ENCODE measurements at places on chromosomes 16 and 17. TPM values are rescaled to one million over a fixed set of nuclear protein-coding genes. Genes with fewer than 3 reads are reported as not detected.

DNA sequence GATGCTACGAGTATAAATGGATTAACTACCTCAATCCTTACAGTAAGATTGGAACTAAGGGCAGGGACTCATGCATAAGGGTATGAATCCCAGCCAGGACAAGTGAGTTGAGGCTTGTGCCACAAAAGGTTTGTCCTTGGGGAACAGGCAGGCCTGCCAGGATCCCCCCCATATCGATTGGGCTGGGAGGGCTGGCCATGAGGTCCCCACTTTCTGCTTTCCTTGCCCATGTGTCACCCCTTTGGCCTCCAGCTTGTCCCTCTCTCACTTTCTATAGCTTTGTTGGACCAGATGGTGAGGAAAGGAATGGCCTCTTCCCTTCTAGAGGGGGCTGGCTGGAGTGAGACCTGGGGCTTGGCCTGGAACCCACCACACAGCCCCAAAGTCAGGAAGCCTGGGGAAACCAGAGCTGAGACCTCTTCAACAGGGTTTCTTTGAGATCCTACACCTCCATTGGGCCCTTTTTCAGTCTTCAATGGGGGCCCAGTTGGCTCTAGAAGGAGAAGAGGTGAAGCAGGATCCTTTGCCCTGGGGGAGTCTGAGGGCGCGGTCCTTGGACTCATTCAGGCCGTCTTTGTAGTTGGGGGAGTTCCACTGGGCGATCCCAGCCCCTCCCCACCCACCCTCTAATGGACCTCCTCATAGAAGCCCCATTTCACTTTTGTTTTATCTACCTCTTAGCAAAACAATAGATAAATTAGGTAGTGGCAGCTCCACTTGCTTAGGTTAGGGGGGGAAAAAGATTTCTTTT is 57.3 kb downstream of the IGF2BP1 start:
- no peak for DNase-seq

DNA sequence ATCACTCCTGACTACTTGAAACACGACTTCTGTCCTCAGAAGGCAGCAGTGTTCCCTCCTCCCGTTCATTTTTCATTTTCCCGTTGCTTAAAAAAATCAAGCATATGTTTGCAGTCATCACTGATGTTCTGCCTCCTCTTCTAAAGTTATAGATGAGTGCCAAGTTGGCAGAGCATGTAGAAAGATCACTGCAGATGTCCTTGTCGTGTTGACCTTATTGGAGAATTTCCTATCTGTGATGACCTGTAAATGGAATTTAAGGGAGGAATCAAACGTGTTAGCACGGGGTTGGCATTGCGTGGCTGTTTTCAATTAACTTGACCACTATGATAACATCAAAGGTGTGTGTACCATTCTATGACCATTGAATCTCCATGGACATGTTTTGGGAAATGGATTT is 396.7 kb downstream of the WWOX start:
- DNase-seq = no peak

DNA sequence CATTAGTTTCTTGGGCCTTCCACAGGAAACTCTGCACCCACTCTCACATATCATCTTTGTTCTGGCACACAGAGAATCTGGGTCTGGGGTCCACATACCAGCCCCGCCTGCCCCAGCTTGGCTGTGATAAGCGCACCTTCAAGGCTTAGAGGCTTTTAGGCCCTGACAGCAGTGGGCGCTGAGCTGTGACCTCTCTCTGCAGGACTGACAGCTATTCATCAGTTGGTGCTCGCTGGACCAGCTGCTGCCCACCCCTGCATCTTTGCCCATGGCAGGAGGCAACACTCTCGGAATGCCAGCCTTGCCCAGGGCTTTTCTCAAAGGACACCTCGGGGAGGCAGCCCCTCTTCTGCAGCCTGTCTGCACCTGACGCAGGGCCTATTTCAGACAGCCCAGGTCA is 62.9 kb downstream of the SDK2 start:
- no peak for DNase-seq

GRCh38 chr17:57113656-57114055 is 28.6 kb downstream of the AKAP1 start:
- no peak for DNase-seq

The SNAI3 gene
- 0.97 TPM for total RNA-seq

DNA sequence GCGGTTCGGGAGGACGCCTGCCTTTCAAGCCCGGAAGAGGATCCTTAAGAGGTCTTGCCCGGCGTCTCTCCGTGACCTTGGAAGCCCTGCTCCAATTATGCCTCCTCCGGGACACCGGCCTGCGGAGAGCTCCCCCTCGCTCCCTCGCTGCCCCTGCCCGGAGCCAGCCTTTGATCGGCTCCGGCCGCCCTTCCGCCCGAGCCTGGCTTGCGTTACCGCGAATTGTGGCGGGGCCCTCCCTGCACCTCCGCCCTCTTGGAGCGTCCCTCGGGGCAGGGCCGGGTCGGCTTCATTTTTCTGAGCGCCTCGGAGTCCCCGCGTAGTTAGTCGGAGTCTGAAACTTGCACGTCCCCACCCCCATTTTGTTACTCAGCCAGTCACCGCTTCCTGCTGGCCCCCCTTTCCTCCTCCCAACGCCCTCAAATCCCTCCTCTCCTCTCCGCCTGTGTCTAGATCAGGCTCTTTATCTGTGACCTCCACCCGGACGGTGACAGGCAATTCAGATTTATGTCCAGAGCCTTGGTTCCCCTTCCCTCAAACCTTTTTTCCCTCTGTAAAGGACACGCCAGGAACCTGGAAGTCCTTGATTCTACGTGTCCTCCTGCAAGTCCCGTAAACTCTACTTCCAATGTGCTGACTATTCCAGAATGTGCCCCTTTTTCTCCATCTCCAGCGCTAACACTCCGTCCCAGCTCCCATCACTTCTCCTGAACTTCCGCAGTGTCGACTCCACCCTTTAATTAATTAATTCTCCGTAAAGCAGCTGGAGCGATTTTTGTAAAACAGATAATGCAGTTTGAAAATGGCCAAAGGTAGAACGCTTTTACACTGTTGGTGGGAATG is 569 bp upstream of the RABEP2 start:
- peak; percentile 89 for DNase-seq

GRCh38 chr17:15341385-15341849 is at the start of gene TEKT3:
TEKT3 (minus strand) TSS chr17:15341597; CDS start chr17:15331585, 10,012 bp downstream.
- peak; percentile 89 for DNase-seq

- DNase-seq = no peak
These were observed 1.2 kb downstream of the KCNJ16 start for GRCh38 chr17:70076189-70076588.

- no peak for DNase-seq
These were observed 56.9 kb downstream of the CYB5D2 start for GRCh38 chr17:4199818-4200402.

DNA sequence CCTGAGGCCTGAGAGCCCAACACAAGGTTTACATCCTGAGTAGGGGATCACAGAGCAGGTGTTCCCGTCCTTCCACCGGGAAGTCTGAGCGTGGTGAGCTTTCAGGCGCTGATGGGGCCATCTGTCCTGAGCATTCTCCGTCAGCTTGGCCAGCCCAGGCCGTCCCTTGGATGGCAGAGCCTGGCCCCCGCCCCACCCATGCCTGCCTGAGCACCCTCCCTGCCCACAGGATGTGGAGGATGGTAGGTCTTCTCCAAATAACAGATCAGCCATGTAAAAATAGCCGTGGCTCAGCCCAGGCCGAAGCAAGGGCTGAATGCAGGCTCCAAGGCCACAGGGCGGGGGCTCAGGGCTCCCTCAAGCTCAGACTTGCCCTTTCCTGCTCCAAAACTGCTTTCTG is 20.2 kb downstream of the SPNS2 start:
- DNase-seq = no peak

DNA sequence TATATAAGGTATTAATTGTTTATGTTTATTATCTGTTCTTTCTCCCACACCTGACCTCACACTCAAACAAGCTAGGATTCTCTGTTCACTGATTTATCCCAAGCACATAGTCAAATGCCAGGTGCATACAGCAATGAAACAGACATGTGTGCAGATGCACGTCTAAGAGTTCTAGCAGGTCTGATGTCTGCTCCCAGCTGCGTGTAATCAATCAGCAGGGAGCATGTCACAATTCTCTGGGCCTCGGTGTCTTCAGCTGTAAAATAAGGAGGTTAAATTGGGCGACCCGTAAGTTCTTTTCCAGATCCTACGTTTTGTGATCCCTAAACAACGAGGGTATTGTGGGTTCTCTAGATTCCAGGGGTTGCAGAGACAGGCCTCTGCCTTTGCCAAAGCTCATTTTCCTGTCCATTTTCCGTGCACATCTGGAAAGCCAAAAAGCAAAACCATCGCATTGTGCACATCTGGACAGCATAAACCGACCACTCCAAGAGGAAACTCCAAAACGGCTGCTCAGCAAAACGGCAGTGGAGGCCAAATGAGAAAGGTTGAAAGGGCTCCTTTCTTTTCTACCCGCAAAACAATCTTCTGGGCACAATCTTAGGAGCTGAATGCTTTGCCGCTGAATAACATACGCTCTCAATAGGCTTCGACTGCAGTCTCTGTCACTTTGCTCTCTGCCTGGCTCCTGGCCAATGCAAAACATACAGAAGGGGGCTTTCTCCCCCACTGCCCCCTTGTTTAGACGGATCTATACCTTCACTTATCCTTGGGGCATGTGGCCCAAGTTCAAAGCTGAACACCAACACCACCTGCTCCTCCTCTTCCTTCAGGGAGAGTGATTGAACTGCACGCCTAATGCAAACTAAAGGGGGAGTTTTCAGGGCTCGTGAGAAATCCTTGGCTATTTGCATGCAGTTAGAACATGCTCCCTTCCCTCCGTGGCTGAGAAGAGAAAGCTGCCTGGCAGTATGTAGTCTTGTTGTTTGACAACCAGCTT is 426.3 kb downstream of the SLC39A11 start:
- no peak for DNase-seq

DNA sequence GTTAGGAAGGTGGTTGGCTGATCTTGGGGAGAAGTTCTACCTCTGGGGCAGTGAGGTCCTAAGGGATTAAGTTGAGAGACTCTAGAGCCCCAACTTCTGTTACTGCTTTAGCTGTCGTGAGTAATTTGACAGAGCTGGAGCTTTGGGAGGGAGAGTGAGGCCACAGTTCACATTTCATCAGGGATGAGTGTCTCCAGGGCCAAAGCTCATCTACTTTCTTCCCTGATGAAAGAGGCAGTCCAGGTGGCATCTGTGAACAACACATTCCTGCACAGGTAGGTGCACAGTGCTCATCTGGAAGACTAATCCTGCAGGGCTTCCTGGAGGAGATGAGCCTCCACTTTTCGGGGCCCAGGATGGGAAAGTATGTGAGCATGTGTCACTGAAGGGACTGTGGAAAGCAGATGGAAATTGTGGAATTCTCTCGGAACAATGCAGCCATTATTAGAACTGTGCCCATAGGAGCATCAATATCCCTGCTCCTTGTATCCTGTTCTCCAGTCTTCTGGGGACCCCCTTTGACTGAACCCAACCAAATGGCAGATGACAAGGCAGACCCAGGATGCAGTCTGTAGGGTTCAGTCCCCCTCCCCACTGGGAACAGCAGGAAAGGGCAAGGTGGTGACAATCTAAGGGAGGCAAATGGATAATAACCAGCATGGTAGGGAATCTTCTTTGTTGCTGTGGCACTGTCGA is 9.0 kb downstream of the DYNLL2 start:
- no peak for DNase-seq

The OSBPL7 gene
- total RNA-seq = 8.7 TPM

DNA sequence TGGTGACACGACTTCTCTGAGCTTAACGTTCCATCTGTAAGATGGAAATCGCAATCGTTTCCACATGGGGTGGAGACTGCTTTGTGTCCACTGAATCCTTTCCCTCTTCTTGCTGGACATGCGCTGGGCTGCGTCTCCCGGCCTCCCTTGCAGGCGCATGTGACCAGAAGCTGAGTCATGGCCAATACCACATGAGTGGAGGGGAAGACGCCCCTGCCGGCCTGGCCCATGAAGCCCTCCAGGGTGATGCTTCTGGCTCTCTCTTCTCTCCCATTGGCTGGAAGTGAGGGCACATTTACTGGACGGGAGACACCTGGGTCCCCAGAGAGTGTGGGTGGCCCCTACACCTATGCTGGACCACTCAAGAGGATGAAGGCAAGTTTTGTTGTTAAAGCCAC is 71.1 kb downstream of the DYNLRB2 start:
- DNase-seq = no peak

- DNase-seq = no peak
These were observed 20.4 kb downstream of the VAC14 start for GRCh38 chr16:70780546-70780945.

DNA sequence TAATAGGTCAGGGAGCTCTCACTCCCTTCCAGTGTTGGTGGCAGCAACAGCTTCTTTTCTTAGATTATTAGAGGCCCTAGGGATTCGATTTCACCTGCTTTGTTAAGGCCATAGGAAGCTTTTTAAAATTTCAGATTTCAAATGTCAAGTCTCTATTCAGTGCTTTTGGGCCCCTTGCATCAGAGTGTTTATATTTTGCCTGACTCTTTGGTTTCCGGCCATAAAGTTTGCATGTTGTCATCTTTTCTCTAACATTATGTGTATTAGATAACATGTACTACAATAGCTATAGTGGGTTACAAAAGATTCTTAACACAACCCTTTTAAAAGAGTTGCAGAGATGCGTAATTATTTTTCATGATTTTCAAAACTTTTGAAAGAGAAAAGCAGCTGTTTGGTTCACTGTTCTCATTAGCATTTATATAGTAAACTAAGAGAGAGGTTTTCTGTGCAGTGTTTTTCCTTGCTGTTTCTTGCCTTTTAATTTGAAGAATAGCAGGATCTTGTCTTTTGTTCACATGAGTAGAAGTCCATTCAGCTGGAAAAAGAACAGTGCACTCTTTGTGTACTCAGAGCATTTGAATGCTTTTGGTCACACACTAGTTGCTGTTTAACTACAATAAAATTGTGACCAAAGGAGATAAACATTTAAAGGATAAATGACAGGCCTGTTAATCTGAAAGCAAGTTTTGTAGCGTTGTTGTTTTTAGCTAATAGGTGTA is 52.5 kb downstream of the FTO start:
- DNase-seq = no peak

DNA sequence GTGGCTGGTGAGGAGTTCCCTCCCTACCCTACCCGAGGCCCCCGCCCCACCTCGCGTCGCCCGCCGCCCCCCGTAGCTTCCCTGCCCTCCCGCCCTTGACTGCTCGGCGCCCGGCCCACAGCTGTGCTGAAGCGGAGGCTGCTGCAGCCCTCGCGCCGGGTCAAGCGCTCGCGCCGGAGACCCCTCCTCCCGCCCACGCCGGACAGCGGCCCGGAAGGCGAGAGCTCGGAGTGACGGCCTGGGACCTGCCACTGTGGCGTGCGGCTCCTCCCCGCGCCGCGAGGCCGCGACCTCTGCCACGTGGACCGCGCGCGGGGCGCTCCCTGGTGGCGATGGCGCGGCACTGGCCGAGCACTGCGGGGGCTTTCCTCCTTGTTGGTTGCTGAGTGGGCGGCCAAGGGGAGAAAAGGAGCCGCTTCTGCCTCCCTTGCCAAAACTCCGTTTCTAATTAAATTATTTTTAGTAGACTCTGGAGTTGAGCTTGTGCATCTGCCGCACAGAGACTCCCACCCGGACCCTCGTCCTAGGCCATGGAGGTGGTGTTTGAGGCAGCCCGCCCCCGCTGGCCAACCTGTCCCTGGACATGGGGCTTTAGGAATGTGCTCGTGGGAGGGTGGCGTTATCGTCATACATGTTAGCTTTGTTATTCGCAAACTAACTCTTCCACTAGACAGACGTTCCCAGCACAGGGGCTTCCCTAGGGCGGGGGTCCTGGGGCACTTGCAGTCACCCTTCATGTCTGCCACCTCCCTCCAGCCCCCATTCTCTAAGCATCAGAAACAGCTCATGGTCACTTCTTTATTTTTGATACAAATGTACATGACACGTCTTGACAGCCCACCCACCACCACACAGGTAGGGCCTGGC is 4.4 kb downstream of the TP53I13 start:
- DNase-seq = peak; percentile 83

- DNase-seq = no peak
These were observed 28.2 kb downstream of the BRD7 start for GRCh38 chr16:50340578-50340977.

- DNase-seq = no peak
These were observed 30.4 kb upstream of the NFAT5 start for GRCh38 chr16:69535123-69536050.

The ACLY gene
- 33.6 TPM for total RNA-seq

The HOXB13 gene
- total RNA-seq = 0.05 TPM
